ENCODE measurements at places on chromosomes 5 and 9.

DNA sequence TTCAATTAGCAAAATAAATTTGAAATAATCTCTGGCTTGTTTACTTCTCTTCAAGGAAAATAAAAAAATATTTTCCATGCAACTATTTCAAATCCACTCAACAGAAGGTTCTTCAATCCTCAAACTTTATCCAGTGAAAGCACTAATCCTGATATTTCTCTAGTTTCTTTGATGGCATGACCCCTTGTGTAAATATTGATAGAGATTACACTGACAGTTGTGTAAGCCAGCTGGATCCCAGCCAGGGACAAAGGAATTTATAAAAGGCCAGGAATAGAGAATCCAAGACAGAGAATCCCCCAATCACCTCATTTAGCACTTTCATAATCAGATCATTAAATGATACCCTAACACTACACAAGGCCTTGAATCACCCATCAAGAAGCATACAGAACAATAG, 135.2 kb downstream of the GNA14 start:
- no peak for DNase-seq

DNA sequence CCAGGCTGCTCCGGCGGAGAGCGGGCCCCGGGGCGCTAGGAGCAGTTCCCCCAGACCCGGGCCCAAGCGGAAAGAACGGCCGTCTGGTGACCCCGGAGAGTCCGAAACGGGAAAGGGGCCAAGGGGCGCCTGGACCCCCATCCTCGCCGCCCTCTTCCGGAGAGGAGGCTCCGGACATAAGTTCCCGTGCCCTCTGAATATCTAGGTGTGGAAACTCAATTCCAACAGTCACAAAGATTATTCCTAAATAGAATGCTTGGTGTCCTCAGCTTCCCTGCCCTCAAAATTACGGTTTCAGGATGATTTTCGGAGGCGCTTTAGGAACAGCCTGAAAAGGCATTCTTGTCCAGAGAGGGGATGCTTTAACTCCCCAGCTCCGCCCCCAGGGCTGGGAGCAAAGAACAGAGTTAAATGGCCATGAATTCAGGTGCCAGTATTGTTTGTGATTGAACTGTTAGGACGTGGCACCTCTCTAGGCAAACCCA, 681 bp upstream of the LHFPL2 start:
- DNase-seq, result no peak

GRCh38 chr9:94699715-94700373, 26.7 kb upstream of the AOPEP start:
- no peak for DNase-seq

- no peak for DNase-seq
Observed at GRCh38 chr9:30970186-30970585, 1414.3 kb upstream of the ACO1 start.

GRCh38 chr5:126525630-126526245, 69.3 kb downstream of the ALDH7A1 start:
- peak; percentile 22 for DNase-seq

DNA sequence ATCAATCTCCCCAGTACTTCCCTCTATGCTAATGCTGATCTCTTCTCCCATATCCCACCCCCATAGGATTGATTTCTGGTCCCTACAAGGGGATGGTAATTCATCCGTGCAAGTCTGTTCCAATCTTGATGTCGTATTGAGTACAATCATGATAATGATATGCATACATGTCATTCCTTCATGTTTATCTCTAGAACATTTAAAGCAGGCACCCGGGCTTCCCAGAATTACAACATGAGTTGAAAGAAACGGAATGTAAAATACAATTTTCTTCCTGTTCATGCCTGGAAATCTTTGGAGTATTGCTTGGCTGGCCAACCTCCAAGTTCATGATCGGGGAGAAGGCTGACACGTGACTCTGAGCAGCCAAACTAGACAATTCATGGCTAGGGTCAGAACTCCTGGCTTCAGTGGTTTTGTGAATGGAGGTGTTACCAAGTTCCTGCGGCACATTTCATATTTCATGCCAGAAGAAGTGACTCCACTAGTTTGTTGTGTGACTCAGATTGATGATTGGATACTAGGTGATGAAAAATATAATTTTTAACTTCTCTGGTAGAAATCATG, 66.6 kb downstream of the C9orf152 start:
- DNase-seq, result peak; percentile 34

DNA sequence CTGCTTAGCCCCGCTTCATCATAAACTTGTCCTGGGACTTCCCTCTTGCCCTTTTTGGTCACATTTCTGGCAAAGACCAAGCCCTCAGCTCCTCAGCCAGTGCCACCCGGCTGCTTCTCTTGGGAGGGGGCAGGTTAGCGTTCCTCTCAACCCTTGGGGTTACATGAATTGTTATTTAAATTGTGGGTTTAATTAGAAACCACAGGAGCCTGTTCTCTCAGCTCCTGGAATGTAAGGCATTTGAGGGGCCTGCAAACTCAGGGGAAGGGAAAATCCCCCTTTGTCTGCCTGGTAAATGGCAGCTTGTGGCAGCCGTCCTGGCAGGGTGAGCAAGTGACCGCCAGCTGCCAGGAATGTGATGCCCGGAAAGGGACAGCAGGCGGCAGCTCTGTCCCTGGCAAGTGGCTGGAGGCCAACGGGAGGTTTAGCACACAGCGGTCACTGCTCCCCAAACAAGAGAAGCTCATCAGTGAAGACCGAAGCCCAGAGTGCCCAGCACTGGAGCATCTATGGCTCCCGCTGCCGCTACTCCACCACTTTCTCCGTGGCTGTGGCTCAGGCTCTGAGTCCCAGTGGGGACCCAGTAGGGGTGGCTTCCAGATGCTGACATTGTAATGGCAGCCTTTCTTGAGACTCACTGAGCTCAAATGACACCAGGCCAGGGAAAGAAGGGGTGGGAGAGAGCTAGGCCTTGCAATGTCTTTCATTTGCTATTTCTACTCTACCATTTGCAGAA, 51.7 kb downstream of the SHB start:
- DNase-seq, result no peak

DNA sequence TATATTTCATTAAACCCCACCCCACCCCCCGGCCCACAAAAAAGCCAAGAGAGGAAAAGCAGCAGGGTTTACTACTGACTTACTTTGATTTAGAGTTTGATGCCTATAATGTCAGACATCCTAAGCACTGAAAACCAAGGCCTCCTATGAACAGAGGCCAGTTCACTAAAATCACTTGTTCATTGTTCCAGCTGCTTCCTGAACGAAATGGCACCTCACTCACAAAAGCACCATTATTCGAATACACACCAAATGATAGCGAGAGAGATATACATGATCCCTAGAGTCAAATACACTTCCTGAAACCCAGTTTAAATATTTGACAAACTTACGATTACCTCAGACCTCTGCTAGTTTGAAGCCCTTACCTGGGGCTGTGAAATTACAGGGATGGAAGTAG, 66.6 kb downstream of the LPAR1 start:
- no peak for DNase-seq

DNA sequence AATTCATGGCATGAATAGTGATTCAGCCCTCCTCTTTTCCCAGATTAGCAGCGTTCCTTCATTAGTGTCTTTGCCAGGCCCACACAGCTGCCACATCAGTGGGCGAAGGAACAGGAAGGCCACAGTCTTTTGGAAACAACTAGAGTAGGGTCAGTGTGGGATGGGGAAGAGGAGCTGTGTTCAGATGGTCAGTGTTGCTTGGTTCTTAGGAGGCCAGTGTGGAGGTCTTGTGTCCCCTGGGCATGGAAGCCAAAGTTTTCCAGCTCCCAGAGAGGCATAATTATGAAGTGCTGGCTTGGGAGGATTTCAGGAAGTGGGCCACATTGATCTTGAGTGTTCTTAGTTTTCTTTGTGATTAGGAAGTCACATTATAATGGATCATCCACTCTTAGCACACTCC, 269.6 kb downstream of the PSAT1 start:
- no peak for DNase-seq

- no peak for DNase-seq
Observed at GRCh38 chr5:171667341-171668096, 118.1 kb upstream of the SMIM23 start.

DNA sequence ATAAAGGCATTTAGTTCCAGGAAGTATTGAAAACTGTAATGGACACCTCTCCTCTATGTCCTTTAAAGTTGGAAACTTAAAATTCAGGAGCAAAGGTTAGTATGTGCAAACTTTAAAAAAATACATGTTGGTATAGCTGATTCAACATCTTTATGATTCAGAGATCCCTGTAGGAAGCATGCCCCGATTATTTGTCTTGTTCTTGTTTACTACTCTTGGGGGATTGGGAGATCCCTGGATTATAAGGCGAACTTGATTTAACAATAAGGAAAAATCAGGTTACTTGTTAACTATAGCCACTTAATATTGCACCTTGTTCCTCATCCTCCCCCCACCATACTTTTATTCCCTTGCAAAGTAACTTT, 1.7 kb downstream of the F2RL1 start:
- no peak for DNase-seq

GRCh38 chr5:139690064-139690802, 42.1 kb downstream of the CXXC5 start:
- DNase-seq, result peak; percentile 85

DNA sequence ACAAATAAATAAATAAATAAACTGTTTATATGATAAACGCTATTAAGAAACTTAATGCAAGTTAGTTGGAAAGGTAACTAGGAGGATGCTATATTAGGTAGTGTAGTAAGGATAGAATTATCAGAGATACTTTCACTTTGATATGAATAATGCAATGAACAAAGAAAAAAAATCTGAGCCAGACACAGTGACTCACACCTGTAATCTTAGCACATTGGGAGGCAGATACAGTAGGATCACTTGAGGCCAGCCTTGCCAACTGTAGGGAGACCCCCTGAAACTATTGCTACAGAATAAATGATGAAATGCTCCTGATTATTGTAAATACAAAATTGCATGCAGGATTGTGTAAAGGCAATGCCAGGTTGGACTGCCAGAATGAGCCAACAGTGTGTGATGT, 109.2 kb downstream of the ANXA2R start:
- DNase-seq, result no peak

GRCh38 chr5:103487218-103487617, 75.4 kb downstream of the NUDT12 start:
- no peak for DNase-seq

DNA sequence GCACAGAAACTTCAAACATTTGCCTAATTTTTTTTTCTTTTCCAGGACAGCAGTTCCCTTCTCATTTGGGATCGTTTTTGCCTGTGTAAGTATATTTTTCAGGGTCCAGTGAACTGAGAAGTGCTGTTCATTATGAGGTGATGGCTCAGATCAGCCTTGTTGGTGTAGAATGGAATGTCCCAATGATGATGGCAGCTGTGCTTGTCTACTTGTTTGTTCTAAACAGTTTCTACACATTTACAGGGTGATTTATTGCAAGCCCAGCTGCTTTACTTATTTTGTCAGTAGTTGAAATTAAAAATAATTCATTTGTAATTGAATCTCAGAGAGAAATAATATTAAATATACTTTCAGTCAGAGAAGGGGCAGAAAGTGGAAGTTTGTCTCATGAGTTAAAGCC, 337.6 kb upstream of the SEMA6A start:
- DNase-seq, result no peak

GRCh38 chr9:92324431-92324830, 719 bp downstream of the NOL8 start:
- peak; percentile 21 for DNase-seq

GRCh38 chr5:139664086-139664693, 16.0 kb downstream of the CXXC5 start:
- DNase-seq, result peak; percentile 99

DNA sequence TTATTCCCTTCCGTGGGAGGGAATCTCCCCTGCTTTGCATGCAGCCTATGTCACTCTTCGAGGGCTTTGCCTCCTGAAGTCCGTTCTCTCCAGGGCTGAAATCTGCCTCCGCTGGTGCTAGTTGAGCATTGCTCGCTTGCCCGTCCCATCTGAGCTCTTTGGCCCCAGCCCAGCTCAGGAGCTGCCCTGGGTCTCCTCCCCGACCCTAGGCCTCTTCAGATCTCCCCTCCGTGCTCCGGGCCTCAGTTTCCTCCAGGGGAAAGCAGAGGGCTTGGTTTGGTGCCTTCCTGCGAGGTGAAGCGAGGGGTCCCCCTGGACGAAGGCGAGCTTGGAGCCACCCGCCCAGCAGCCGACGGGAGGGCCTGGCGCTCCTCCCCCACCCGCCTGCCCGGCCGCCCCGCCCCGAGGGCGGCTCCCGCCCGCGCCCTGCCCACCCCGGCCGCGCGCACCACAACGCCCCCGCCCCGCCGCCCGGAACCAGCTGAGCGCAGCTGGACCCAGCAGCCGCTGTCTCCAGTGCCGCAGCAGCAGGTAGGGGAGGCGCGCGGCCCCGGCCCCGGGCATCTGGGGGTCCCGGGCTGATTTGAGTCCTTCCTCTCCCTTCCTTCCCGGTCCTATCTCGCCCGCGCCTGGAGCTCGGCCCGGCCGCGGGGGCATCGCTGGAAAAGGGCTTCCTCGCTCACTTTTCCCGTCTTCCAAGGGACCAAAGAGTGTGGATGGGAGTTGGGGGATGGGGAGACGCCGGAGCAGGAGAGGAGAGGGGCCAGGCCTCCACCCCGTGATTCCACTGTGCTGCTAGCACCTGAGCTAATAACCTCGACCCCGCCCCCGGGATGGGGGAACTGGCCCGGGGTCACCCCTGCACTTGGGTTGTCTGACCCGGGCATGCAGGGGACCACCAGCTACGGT, at the start of gene GSN:
Gene GSN, plus strand, starts transcription at position 474 of the 909 bp plus-strand sequence. CDS start 33,810 bp downstream, outside the sequence.
- peak; percentile 48 for DNase-seq

GRCh38 chr9:116594547-116594946, 92.6 kb upstream of the TRIM32 start:
- peak; percentile 44 for DNase-seq

- peak; percentile 55 for DNase-seq
Observed at GRCh38 chr5:115551415-115551814, 6.8 kb upstream of the FEM1C start.

GRCh38 chr9:91917436-91917835, 32.6 kb downstream of the ROR2 start:
- DNase-seq, result no peak

- no peak for DNase-seq
Observed at GRCh38 chr9:95644377-95644776, 127.6 kb upstream of the PTCH1 start.

DNA sequence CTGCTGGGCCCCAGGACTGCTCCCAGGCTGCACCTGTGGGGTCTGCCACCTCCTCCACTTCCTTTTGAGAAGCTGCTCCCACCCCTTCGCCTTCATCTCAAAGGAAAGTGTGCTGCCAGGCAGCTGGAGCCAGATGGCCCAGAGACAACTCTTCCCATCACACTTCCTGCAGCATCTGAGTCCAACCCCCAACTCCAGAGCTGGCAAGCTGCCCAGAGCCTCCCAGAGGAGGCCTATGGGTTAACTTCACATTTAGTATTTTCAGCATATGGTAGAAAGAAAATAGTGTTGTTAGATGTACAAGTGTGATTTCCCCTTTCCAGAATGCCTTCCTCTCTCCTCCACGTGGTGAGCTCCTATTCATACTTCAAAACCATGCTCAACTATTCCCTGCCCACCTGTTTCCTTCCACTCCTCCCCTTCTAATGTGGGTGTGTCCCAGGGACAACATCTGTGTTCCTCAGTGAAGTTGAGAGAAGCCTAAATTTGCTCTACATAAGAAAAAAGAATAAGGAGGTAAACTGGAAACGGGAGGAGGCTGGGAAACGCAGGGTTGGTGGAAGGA, 38.6 kb upstream of the KCNMB1 start:
- DNase-seq, result no peak

Data from suppressor macrophage treated with lipopolysaccharide for 4 hours (primary cell).